AG20443 (cell line): ENCODE measurements at places on chromosomes 16 and 17.
A peak's percentile ranks its signal among the peaks of the same experiment; 100 is the strongest.

GRCh38 chr16:66474750-66475199 lies 47.7 kb downstream of the BEAN1 start:
- no peak for DNase-seq

GRCh38 chr16:85639529-85640253 lies 26.6 kb downstream of the GSE1 start:
- peak; percentile 63 for DNase-seq

- DNase-seq = peak; percentile 79
Observed at GRCh38 chr17:19958023-19958422, 19.6 kb downstream of the AKAP10 start.

GRCh38 chr17:3845291-3845620 lies 790 bp downstream of the NCBP3 start:
- no peak for DNase-seq

DNA sequence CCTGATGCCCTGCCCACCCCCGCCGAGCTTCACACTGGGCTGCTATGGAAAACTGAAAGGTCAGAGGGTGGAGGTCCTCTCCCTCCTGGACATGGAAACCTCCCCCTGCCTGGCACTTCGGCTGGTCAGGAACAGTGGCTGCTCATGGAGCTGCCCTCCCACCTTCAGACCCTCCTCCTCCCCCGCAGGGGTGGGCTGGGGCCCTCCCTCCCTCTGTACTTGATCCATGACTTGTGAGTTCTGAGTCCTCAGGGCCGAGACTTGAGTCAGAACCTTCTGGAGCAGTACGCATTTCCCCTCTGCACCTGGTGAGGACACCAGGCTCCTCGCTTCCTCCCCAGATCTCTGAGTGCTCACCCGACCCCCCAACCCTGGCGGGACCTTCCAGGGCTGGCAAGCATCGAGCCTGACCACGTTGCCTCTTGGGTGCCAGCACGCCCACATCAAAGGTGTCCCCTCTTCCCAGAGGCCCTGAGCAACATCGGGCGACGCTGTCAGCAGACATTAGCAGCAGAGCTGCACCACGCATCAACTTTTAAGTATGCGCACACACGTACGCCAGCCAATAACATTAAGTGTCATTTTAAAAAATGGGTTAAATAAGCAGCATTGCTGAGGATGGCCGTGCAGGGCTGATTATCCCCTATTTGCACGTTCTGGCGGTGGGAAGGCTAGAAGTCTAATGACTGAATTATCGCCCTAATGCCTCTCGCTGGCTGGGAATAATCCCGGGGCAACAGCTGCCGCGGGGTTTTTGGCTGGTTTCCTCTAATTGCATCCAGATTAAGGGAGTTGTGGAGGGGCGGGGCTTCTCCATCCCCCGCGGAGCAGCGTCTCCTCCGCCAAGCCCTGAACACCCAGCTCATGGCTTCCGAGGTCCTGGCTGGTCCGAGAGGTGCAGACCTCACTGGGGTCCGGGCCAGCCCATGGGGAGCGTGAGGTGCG lies 98.0 kb downstream of the TBC1D16 start:
- peak; percentile 58 for DNase-seq

GRCh38 chr17:58556833-58557250 lies 42.4 kb upstream of the MTMR4 start:
- DNase-seq = no peak

GRCh38 chr17:9402590-9403199 lies 172.9 kb downstream of the STX8 start:
- DNase-seq = peak; percentile 18

GRCh38 chr16:67963292-67963661 lies 5.2 kb downstream of the SLC12A4 start:
- no peak for DNase-seq

GRCh38 chr17:48692049-48692448 lies 30.3 kb downstream of the PRAC1 start:
- DNase-seq = no peak

GRCh38 chr16:17364319-17365210 lies 106.2 kb downstream of the XYLT1 start:
- peak; percentile 56 for DNase-seq

GRCh38 chr17:81074875-81075274 lies 39.9 kb downstream of the BAIAP2 start:
- DNase-seq = peak; percentile 65

DNA sequence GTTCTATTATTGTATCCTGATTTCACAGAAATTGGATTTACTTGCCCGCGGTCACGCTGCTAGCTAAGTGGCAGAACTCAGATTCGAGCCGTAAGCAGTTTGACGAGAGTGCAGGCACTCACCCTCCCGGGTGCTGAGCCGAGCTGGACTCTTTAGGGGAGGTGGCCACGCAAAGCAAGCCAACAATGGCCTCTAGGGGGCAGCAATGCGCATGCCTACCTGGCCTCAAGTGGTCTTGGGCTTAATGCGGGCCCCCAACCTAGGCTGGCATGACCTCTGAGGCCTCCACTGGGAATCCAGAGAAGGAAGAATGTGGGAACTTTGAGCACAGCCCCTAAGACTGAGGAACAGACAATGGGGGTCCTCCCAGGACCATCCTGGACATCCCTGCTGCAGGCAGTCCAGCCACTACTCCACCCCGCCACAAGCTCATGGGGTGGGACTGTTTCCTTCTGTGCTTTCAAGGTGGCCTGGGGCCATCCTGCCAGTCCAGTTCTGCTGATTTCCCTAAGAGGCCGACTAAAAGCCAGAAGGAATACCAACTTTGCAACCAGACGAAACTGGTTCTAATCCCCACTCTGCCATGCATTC lies 276.5 kb downstream of the XYLT1 start:
- DNase-seq = peak; percentile 70

- DNase-seq = peak; percentile 93
Observed at GRCh38 chr16:3020604-3021448, 658 bp downstream of the TNFRSF12A start.

- peak; percentile 32 for DNase-seq
Observed at GRCh38 chr17:64742326-64742725, 80.2 kb upstream of the SMURF2 start.

GRCh38 chr16:85291302-85292148 lies 179.3 kb upstream of the CIBAR2 start:
- no peak for DNase-seq

GRCh38 chr17:69404399-69404798 lies 10.1 kb upstream of the MAP2K6 start:
- no peak for DNase-seq

- DNase-seq = peak; percentile 10
Observed at GRCh38 chr17:62587554-62587953, 39.9 kb upstream of the MRC2 start.

- DNase-seq = no peak
Observed at GRCh38 chr16:2358811-2359210, 18.3 kb upstream of the ABCA3 start.

DNA sequence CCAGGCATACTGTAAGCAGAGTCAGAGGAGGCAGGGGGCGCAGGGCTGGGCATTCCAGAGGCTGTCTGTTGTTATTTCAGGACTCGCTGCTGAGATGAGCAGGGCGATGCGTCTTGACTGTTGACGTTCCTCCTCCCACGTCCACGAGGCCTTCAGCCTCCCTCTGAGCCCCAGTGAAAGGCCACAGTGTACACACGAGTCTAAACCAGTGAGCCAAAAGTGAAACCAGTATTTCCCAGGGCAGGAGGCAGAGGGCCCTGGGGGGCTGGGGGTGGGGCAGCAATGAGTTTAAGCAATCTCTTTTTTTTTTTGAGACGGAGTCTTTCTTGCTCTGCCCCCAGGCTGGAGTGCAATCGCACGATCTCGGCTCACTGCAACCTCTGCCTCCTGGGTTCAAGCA lies 21.5 kb downstream of the SMTNL2 start:
- no peak for DNase-seq

DNA sequence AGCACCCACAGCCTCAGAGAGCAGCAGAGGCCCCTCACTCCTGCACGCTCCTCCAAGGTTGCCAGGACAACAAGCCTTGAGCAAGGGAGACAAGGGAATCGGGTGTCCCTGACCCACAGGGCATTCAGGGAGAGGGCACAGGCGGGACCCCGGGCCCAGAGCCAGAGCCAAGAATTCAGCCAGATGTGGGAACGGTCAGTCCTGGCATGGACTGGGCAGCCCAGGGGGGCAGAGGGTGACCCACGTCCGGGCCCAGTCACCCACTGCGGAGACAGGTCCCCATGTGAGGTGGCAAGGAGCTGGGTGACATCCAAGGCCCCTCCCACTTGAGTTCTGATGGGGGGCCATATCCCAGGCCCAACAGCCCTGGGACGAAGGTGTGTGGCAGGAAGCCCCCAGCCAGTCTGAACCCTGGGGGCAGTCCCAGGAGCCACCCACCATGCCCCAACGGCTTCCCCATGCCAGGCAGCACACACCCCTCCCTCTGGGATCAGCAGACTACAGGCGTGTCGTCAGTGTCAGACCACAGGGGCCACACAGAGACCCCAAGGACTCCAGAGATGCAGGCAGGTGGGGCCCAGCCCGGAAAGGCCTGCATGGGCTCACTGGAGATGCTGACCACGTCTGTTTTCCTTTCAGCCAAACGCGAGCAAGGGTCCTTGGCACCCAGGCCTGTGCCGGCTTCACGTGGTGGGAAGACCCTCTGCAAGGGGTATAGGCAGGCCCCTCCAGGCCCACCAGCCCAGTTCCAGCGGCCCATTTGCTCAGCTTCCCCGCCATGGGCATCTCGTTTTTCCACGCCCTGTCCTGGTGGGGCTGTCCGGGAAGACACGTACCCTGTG lies 23.0 kb downstream of the USP6 start:
- no peak for DNase-seq

GRCh38 chr17:43406676-43407645 lies 8.2 kb downstream of the ARL4D start:
- DNase-seq = peak; percentile 66

DNA sequence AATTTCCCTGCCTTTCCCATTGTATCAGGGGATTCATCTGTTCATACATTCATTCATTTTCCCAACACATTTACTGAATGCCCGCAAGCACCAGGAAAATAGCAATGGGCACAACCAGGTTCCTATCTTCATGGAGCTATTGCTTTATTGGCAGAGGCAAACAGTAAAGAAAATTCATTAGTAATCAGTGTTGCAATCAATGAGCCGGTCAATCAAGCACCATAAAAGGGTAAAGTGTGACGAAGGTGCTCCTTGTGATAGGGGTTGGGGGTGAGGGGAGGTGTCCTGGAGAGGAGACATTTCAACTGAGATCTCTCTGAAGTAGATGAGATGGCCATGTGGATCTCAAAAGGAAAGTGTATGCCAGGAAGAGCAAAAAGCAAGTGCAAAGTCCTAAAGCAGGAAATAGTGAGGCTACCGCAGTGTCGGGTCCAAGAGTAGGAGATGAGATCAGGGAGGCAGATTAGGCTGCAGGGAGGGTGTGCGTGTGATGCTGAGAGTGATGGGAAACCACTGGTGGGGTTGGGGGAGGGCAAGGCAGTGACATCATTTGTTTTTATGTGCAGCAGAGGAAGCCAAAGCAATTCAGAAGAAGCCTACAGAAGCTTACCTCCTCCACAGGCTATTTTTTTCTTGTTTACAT lies 28.4 kb downstream of the CDH13 start:
- peak; percentile 48 for DNase-seq
